ENCODE measurements at places on chromosomes 12 and 14. TPM values are rescaled to one million over a fixed set of nuclear protein-coding genes. Genes with fewer than 3 reads are reported as not detected.
A peak's percentile ranks its signal among the peaks of the same experiment; 100 is the strongest.

Gene DAO
- not detected for total RNA-seq

Gene FKBP4
- total RNA-seq = 36.5 TPM

Gene C12orf56
- total RNA-seq = not detected

DNA sequence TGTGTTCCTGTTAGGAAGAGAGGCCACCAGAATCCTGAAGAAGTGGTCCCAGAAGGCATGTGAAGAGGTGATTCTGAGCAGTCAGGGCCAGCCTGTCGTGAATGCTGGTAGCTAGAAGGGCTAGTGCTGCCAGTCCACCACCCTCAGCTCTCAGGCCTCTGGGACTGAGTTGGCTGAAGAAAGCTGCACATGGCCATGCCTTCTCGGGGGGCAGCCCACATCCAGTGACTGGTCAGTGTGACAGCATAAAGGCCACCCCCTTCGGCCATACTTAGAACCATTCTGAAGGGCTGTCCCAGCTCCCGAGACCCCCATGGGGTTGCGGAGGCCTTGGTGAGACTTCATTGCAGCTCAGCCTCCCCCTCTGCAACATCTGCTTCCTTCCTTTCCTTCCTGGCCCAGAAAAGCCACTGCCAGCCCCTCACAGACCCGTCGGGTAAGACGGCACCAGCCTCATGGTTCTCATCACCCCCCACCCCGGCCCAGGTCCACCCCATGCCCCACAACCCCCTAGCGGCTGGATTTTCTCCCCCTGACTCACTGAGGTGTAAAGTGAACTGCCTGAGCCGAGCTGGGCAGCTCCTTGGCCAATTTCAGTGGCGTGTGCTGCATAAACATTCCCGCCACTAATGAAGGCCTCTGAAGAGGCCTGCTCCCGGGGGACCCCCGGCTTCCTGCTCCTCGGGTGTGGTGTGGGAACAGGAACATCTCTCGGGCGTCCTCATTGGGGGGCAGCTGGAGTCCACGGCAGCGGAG, 49.5 kb upstream of the DIO3 start:
- DNase-seq = no peak

DNA sequence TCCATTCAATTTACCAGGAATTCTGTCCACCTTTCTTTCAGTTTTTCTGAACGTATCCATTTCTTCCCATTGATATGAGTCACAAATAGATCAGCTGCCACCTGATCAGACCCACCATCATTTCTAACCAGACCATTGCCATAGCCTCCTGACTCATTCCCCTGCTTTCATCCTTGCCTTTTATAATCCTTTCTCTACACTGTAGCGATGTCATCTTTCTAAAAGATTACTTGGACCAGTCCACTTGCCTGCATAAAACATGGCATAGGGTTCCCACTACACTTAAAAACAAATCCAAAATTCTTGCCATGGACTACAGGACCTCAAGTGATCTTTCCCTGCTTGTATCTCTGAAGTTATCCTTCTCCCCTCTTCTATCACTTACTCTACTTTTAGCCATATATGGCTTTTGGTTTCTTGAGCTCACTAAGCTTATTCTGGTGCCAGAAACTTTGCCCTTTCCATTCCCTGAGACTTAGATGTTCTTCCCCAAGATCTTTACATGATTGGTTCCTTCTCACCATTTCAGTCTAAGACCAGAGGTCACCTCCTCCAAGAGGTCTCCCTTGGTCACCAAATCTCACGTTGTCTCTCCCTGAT, 149.5 kb upstream of the KRR1 start:
- DNase-seq = no peak

GRCh38 chr12:67852701-67853100, 136.5 kb upstream of the IFNG-AS1 start:
- no peak for DNase-seq

GRCh38 chr14:96057738-96058137, 18.6 kb downstream of the C14orf132 start:
- no peak for DNase-seq

- no peak for DNase-seq
These were observed 21.2 kb downstream of the GOLGA3 start for GRCh38 chr12:132807295-132808092.

- peak; percentile 90 for DNase-seq
These were observed 15.6 kb downstream of the BAG5 start for GRCh38 chr14:103546652-103547454.
